ENCODE measurements at places on chromosomes 5 and 9.

DNA sequence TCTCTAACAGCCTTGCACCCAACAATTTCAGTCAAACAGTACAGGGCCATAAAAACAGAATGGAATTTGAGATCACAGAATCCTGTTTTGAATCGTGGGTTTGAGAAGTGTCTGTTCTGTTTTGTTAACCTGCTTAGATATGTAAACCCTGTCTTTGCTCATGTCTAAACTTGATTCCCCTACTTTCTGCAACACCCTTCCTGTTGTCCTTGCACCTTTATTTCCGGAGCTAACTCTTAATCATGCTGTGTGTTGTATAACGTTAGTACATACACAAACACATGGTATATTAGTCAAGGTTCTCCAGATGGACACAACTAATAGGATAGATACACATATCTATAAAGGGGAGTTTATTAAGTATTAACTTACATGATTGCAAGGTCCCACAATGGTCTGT lies 2229.2 kb upstream of the C9orf72 start:
- H3K4me1 ChIP-seq = no peaks in the 10 kb centered on the region
- no peak overlapping the region for H3K4me3 ChIP-seq
- no peaks in the 10 kb centered on the region for H3K36me3 ChIP-seq
- no peaks in the 10 kb centered on the region for H3K27me3 ChIP-seq

DNA sequence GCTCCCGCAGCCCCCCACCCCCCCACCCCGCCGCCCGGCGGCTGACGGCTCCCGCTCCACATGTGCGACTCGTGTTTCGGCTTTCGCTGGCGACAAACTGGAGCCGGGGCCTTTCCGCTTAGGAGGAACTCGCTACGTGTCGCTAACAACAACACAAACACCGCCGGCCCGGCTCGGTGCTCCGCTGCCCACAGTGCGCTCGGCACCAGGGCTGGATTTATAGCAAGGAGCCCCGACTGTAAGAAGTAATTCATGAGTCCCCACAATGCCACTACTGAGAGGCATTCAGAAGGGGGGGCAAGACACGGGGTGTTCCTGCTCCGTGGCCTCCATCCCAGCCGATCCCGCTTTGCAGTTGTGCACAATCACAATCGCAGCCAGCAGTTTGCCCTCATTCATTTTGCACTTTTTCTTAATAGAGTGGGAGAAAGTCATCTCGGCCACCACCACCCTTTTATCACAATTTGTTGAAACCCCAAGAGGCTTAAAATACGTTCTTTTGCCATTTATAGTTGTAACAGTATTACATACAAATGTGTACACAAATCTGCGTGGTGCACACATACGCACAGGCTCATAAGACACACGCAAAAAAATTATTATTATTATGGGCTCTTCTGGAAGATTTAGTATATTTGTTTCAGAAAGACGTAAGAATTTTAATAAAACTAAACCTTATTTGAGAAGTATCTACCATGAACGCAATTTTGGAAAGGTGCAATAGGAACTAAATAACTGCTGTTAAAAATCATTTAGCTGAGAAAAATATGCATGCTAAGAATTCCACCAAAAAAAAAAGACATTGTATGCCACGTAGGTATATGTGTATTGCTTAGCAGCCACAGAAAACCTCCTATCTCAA lies 48.1 kb downstream of the EBF1 start:
- peak overlapping the region; percentile 12 for H3K4me3 ChIP-seq
- H3K4me1 ChIP-seq = no peaks in the 10 kb centered on the region
- no peak overlapping the region for H3K27ac ChIP-seq

DNA sequence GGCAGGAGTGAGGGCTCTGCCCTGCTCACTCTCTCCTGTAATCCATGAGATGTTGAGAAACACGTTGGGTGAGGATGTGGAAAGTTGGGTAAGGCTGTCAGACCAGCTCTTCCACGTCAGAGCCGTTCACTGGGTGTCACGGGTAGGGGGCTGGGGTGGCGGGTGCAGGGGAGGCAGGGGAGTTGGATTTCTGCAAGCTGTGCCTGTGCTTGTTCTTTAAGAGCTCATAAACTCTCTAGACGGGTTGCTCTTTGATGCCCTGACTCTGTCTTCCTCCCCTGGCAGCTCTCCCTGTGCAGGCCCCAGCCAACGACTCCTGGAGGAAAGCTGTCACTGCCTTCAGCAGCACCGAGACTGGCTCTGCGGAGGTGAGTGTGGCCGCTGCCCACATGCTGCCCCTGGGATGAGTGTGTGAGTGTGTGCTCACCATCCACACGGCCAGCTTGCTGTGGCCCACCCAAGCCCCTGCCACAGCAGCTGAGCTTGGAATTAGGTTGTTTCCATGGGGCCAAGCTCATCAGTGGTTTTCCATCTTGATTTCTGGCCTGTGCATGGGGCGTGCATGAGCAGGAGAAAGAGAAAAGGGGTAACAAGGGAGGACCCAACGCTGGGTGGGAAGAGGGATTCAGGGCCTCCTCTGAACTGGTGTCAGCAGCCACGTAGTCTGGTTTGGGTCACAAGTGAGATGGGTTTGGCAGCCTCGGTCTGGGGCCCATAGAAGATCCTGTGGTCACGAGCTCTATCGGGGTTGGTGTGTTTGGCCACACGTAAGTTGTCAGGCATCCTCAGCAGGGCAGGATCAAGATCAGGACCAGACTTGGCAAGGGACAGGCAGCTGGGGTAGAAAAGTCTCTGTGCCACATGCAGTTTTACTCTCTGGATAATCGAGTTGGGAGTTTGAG lies 21.0 kb upstream of the POMT1 start:
- H3K4me3 ChIP-seq = peak overlapping the region; percentile 56
- no peaks in the 10 kb centered on the region for H3K27me3 ChIP-seq
- H3K36me3 ChIP-seq = peaks cover 3% of the 10 kb centered on the region
- no peak for DNase-seq
- no peak overlapping the region for H3K27ac ChIP-seq

GRCh38 chr5:114316167-114316566 lies 45.7 kb upstream of the KCNN2 start:
- H3K36me3 ChIP-seq = no peaks in the 10 kb centered on the region
- DNase-seq = no peak
- no peak overlapping the region for H3K27ac ChIP-seq
- no peak overlapping the region for H3K4me3 ChIP-seq
- H3K27me3 ChIP-seq = no peaks in the 10 kb centered on the region

- no peaks in the 10 kb centered on the region for H3K4me1 ChIP-seq
- H3K36me3 ChIP-seq = no peaks in the 10 kb centered on the region
- H3K4me3 ChIP-seq = no peak overlapping the region
- no peak for DNase-seq
- H3K27ac ChIP-seq = no peak overlapping the region
Observed at GRCh38 chr5:6995115-6995514, 281.9 kb downstream of the TENT4A start.

GRCh38 chr9:93683331-93684134 lies 107.1 kb downstream of the PHF2 start:
- H3K27ac ChIP-seq = no peak overlapping the region
- no peak for DNase-seq
- peaks cover 5% of the 10 kb centered on the region for H3K4me1 ChIP-seq
- peaks cover 3% of the 10 kb centered on the region for H3K36me3 ChIP-seq
- no peak overlapping the region for H3K4me3 ChIP-seq
- peaks cover 24% of the 10 kb centered on the region for H3K27me3 ChIP-seq

- H3K4me3 ChIP-seq = no peak overlapping the region
- DNase-seq = no peak
- H3K36me3 ChIP-seq = no peaks in the 10 kb centered on the region
- no peaks in the 10 kb centered on the region for H3K4me1 ChIP-seq
Observed at GRCh38 chr9:4118666-4119065, 181.2 kb downstream of the GLIS3 start.

DNA sequence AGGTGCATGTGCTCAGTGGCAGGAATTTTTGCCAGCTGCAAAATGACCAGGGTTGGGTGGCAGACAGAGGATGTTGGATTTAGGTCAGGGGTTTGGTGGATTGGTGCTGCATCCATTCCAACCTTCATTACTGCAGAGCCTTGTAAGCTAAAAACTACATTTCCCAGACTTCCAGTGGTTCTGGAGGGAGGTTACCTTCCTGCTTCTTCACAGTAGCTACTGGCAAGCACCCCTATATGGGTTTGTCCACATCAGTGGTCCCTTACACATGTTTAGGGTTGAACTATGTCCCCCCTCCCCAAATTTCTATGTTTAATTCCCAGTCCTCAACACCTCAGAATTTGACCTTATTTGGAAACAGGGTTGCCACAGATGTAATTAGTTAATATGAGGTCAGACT lies 20.7 kb upstream of the IL17B start:
- peaks cover 2% of the 10 kb centered on the region for H3K36me3 ChIP-seq
- H3K27ac ChIP-seq = no peak overlapping the region
- H3K4me1 ChIP-seq = no peaks in the 10 kb centered on the region
- H3K27me3 ChIP-seq = peaks cover 49% of the 10 kb centered on the region
- DNase-seq = no peak

DNA sequence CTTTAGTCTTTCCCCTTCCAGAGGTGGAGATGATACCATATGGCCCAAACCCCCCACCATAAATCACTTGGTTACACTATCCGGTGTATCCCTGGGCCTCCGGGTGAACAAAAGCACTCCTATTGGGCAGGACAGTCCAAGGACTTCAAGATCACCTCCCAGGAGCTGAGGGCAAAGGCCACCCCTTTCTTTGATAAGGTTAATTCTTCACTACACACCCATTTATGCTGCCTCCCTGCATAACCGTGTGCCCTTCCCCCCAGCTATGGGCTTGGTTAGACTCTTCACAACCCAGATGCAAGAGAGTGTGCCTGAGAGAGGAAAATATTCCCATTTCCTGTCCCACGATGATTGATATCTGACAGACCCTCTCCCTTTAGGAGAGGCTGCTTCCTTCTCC lies 64.8 kb upstream of the PRRC1 start:
- no peak overlapping the region for H3K4me3 ChIP-seq
- no peaks in the 10 kb centered on the region for H3K36me3 ChIP-seq
- peaks cover 50% of the 10 kb centered on the region for H3K27me3 ChIP-seq
- no peak for DNase-seq

- no peaks in the 10 kb centered on the region for H3K4me1 ChIP-seq
- peak overlapping the region; percentile 78 for H3K27ac ChIP-seq
- no peaks in the 10 kb centered on the region for H3K27me3 ChIP-seq
- no peak overlapping the region for H3K4me3 ChIP-seq
Observed at GRCh38 chr9:128621730-128622455, 34.8 kb downstream of the DYNC2I2 start.

- H3K27me3 ChIP-seq = peaks cover 34% of the 10 kb centered on the region
- H3K4me3 ChIP-seq = no peak overlapping the region
Observed at GRCh38 chr5:10528056-10528816, 35.6 kb upstream of the ANKRD33B start.

DNA sequence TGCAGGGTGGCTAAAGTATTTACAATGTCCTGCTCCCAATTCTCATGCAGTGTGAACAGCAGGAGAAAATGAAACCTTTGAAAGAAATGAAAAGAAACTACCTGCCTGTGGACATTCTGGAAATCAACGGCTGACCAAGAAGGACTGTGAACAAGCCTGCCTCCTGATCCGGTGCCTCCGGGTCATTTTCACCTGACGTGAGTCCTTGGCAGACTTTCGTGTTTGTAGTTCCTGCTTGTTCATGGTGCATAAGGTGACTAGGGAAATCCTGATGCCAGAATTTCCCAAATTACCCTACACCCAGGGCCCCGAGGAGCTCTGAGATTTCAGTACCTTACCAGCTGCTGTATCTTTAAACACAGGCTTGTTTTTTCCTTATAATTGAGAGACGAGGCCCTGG lies 317.5 kb downstream of the TLE1 start:
- no peaks in the 10 kb centered on the region for H3K4me1 ChIP-seq
- DNase-seq = no peak
- H3K27me3 ChIP-seq = no peaks in the 10 kb centered on the region
- no peaks in the 10 kb centered on the region for H3K36me3 ChIP-seq
- H3K27ac ChIP-seq = no peak overlapping the region

DNA sequence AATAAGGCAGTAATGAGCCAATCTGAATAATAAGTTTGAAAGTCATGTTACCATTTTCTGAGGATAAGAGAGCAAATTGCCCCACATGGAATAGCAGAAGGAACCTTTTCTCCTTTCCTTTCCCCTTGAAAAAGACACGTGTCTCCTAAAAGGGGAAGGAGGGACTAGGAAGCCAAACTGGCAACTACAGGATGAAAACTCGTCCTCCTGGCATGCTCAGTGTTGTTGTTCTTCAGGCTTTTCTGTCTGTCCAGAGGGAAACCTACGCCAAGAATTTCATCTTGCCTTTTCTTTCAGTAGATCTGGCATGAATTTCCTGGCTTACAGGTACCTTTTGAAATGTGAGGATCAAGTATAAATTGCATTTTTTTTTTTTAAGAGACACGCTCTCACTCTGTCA lies 355.9 kb upstream of the TLE4 start:
- H3K27ac ChIP-seq = no peak overlapping the region
- H3K36me3 ChIP-seq = no peaks in the 10 kb centered on the region
- no peaks in the 10 kb centered on the region for H3K27me3 ChIP-seq
- H3K4me3 ChIP-seq = no peak overlapping the region
- H3K4me1 ChIP-seq = no peaks in the 10 kb centered on the region

- H3K4me3 ChIP-seq = no peak overlapping the region
- no peaks in the 10 kb centered on the region for H3K36me3 ChIP-seq
Observed at GRCh38 chr5:157431544-157432200, 28.3 kb upstream of the NIPAL4 start.

- no peak for DNase-seq
- H3K27me3 ChIP-seq = peaks cover 44% of the 10 kb centered on the region
- H3K4me1 ChIP-seq = no peaks in the 10 kb centered on the region
- H3K27ac ChIP-seq = no peak overlapping the region
- H3K4me3 ChIP-seq = no peak overlapping the region
- H3K36me3 ChIP-seq = no peaks in the 10 kb centered on the region
Observed at GRCh38 chr5:155728857-155729683, 597.9 kb upstream of the SGCD start.

DNA sequence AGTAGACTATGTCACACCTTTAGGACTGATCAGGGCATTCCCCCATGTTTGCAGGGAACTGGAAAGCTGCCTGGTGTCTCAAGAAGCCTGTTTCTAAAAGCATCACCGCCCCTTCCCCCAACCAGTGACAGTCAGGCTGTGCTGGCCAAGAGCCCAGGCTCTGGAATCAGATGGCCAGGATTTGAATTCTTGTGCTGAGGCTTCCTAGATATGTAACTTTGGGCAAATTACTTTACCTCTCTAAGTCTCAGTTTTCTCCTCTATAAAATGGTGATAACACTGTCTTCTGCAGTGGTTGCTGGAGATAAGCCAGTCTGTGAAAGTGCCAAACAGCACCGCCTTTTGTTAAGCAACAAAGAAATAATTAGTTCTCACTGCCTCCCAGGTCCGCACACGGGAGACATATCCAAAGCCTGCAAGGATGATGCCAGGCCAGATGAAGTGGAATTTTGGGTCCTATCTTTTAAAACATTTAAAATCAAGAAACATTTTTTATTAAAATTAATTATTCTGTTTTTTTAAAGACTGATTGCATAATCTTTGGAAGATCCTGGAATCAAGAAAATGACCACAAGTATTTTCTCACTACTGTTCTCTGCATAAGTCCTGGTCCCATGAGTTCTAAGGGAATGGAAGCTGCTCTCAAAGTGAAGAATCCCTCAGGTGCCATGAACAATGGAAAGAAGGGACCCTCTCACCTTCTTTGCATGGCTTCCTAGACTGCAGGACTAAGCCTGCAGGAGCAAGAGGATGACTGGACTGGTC lies 13.9 kb downstream of the SLC31A2 start:
- DNase-seq = no peak
- H3K27ac ChIP-seq = no peak overlapping the region
- peaks cover 6% of the 10 kb centered on the region for H3K36me3 ChIP-seq

All from T-helper 17 cell (primary cell).